ENCODE measurements at places on chromosomes 6 and 20.

DNA sequence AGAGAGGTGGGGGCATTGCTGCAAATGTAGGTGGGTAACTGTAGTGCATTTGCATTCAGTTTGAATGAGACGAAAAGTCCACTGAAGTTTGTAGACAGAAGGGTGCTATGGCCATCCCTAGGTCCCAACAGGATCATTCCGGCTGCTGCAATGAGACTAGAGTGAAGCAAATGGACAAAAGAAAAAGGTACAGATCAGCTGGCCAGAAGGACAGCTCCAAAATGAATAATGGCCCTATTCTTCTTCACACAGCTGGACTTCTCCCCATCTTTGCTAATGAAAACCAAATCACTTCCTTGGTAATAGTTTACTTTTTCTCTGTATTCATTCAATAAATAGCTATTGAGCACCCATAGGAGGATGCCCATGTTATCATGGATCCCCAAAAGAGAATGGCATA is 56.4 kb upstream of the TPD52L1 start:
- no peak for DNase-seq

DNA sequence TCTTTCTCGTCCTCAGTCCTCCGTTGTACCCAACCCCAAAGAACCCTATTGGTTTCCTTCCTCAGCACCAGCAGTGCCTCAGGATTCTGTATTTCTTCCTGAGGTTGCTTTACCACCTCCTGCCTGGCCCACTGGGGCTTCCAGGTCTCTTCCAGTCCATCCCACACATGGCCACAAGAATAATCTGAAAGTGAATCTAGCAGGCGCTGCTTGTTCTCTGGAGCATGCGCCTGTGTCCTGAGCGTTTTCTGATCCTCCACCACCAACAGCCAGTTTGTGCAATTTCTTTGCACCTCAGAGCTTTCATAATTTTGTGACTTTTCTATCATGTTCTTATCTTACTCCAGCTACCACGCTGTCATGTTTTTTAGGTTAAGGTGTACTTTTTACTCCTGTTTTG is 11.6 kb upstream of the HSP90AB1 start:
- DNase-seq: no peak

- DNase-seq: no peak
Observed at GRCh38 chr6:12457094-12457493, 166.9 kb downstream of the EDN1 start.

DNA sequence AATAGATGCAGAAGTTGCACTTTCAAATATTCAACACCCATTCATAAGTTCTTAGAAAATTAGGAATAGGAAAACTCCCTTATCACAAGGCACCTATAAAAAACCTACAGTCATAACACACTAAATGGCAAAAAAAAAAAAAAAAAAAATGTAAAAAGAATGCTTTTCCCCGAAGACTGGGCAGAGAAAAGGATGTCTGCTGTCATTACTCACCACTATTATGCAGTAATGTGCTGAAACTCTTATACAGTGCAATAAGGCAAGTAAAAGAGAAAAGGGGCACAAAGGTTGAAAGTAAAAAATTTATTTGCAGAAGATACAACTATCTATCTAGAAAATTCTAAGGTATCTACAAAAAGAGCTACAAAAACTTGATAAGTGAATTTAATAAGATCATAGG is 607.8 kb upstream of the ARID1B start:
- no peak for DNase-seq

- no peak for DNase-seq
Observed at GRCh38 chr6:143894655-143895054, 30.4 kb downstream of the ZC2HC1B start.

DNA sequence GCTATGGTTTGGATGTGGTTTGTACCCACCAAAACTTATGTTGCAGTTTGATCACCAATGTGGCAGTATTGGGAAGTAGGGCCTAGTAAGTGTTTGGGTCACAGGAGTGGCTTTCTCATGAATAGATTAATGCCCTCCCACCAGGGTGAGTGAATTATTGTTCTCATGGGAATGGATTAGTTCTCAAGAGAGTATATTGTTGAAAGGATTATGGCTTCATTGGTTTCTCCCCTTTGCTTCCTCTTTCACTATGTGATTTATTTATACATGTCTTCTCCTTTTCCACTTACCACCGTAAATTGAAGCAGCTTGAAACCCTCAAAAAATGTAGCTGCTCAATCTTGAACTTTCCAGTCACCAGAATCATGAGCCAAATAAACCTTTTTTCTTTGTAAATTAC is 10.8 kb downstream of the UFL1 start:
- DNase-seq: no peak

- no peak for DNase-seq
Observed at GRCh38 chr6:137783710-137784109, 83.3 kb upstream of the TNFAIP3 start.

- DNase-seq: no peak
Observed at GRCh38 chr6:40500227-40500626, 86.9 kb downstream of the LRFN2 start.

DNA sequence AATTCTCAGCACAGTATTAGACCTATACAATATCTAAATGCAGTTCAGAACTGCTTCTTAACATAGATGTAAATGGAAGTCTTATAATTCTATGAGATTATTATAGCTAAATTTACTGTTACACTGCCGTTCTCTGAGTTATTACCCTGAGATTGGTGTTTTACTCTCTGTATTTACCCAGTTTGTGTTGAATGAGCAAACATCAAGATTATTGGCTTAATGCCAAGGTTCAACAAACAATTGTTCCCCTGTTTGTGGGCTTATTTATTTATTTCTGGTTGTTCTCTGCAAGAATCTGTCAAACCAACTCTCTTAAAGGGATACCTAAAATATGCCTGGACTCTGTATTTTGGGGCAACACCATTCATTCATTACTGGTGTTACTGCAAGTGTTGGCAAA is 5.2 kb upstream of the STMND1 start:
- no peak for DNase-seq

DNA sequence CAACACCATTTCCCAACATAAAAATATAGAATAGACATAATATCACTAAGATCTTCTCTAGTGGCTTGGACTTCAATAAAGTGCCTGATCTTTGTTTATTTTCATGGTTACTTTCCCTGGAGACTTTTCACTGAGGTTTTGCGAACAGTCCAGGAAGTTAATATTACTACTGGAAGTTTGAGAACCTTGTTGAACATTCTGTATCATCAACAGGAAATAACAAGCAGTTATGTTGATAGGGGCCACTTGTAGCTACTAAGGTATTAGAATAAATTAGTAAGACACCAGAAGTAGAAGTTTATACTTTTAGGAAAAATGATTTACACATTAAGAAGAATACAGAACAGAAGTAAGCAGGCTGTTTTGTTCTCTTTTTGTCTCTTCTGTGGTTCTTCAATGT is 180.2 kb downstream of the TFAP2B start:
- DNase-seq: no peak

DNA sequence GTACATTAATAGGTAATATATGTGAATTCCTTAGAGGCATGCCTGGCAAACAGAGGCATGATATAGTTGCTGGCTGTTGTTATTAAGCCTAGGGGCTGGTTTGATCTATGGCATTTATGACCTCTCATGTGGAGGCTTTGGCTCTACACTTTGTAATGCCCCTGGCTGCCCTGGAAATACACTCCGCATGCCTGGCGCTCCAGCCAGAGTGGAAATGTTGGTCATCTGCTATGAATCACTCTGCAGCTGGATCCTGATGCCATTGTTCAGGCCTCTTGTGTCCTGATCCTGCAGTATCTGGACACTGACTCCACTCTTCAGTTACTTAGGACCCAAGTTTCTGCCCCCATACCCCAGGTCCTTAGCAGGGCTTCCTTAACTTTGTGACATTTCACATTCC is 200.5 kb upstream of the PCSK2 start:
- no peak for DNase-seq

DNA sequence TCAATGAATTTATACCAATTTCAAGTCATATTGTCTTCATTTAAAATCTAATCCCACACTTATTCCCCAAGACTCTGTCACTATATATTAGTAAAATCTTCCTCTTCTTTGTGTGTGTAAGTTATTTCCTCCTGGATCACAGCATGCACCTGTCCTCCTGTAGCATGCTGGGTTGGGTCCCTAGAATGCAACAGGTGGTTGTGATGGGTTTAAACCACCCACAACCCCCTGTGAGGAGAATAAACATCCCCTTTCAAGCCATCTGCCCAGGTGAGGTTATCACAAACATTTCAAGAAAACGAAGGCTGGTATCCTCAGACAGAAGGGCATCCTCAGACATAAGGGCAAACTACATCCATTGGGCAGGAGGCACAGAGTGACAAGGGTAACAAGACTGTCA is 26.4 kb downstream of the DZANK1 start:
- no peak for DNase-seq

GRCh38 chr6:57221191-57221935 is 744 bp downstream of the RAB23 start:
- DNase-seq: peak; percentile 9

DNA sequence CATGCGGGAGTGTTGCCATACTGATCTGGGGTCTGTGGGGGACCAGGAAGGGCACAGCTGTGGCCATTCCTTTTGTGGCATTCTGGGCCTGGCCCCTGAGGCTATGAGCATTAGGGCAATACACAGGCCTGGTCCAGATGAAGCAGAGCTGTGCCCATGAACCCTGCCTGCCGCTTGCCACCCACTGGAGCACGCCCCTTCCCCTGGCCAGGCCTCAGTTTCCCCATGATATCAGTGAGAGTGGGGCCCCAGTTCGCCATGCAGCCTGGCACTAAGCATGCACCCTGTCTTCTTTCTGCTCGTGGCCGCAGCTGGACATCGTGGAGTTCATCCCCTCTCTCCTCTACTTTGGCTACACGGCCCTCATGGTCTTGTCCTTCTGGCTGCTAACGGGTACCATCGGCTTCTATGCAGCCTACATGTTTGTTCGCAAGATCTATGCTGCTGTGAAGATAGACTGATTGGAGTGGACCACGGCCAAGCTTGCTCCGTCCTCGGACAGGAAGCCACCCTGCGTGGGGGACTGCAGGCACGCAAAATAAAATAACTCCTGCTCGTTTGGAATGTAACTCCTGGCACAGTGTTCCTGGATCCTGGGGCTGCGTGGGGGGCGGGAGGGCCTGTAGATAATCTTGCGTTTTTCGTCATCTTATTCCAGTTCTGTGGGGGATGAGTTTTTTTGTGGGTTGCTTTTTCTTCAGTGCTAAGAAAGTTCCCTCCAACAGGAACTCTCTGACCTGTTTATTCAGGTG is 42.4 kb downstream of the PLAGL2 start:
- no peak for DNase-seq

DNA sequence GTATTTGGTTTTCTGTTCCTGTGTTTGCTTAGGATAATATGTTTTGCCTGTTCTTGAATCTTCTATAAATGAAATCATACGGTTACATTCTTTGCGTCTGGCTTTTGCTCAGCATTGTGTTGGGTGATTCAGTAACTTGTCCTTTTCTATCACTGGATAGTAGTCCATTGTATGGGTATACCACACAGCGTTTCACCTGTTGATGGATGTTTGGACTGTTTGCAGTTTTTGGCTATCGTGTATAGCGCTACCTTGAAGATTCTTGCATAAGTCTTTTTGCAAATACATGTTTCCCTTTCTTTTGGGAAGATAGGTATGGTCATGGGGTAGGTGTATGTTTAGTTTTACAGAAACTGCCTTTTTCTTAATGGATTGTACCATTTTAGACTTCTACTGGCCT is 9.5 kb downstream of the MYBL2 start:
- DNase-seq: no peak

DNA sequence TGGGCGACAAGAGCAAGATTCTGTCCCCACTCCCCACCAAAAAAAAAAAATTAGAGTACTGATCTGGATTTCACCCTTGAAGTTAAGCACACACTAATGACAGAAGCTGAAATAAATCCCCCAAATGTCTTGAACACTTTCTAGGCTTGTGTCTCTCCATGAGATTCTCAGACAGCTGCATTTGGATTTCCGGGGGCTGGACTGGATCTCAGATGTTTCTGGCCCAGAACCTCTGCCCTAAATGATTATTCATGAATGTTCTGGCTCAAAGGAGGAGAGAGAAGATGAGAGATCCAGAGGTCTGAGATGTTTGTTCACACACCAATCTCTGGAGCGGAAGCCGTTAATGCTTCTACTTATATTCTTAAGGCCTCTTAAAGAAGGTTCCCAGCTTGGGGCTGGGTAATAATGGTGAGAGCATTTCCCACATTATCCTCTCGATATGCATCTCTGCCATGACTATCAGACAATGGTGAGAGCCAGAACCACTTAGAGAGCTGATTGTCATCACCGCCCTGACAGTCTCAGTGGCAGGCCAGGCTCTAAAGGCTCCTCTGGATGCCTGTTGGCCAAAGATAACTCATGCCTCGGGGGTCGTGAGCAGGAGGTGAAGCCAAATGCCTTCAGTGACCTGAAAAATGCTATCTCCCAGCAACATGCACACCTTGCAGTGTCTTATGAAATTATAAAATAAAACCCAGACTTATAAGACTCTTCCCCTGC is 127.9 kb upstream of the AGPAT4 start:
- no peak for DNase-seq

- DNase-seq: no peak
Observed at GRCh38 chr20:59139998-59140397, 23.6 kb upstream of the ZNF831 start.

- no peak for DNase-seq
Observed at GRCh38 chr6:125268765-125269164, 33.0 kb downstream of the HDDC2 start.

DNA sequence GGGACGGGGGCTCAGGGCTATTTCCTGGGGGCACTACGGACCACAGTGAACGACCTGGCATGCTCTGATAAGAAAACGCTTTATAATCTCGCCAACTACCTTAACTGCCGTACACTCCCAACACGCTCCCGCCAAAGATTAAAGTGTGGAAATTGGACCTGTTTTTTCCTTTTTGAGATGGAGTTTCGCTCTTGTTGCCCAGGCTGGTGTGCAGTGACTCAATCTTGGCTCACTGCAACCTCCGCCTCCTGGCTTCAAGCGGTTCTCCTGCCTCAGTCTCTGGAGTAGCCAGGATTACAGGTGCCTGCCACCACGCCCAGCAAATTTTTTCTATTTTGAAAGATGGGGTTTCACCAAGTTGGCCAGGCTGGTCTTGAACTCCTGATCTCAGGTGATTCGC is 346 bp upstream of the SLC44A4 start:
- DNase-seq: no peak

All from GM19239 (cell line).